ENCODE measurements at places on chromosomes 16 and 17.

- no peak for DNase-seq
These were observed 8.7 kb downstream of the SLC12A4 start for GRCh38 chr16:67959536-67960329.

- no peak for DNase-seq
These were observed 127.6 kb downstream of the KIF2B start for GRCh38 chr17:53950207-53950857.

DNA sequence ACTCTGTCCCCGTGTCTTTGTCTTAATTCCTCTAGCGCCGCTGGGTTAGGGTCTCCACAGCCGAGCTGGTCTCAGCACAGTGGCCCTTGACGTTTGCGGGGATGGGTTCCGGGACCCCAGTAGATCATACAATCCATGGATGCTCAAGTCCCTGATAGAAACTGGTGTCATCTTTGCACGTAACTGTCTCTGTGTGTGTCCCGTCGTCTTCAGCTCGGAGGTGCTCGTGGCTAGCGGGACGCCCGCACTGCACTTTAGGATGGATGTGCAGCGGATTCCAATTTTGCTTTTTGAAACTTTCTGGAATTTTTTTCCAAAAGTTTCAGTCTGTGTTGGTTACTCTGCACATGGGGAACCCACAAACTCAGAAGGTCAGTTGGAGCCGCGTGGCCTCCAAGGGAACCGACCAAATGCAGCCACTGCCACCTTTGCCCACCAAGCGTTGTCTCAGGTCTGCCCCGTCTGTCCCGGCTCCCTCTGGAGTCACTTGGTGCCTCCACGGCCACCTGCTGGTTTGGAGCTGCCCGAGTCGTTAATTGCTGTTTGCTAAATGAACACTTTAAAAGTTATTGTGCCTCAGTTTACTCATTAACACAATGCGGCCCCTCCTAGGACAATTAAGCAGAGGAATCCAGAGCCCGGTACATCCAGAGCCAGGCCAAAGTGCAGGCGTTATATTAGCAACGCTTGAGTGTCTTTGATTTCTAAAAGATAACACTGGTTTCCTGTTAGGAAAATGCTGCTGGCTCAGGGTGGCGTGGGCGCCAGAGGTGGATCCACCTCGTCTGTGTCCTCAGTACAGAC, 5.3 kb upstream of the DPEP1 start:
- no peak for DNase-seq

GRCh38 chr17:51142597-51142996, 10.8 kb upstream of the NME1 start:
- no peak for DNase-seq

- DNase-seq = no peak
These were observed 46.6 kb upstream of the SLC38A10 start for GRCh38 chr17:81341516-81342268.

DNA sequence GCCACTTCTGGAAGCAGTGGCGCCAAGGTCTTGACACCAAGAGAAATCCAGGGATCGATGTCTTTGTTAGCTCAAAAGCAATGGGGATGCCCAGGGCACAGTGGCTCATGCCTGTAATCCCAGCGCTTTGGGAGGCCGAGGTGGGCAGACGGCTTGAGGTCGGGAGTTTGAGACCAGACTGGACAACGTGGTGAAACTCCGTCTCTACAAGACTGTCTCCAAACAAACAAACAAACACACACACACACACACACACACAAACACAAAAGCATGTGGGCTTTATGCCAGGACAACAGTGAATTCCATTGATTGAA, 22.4 kb upstream of the FAAP100 start:
- DNase-seq = no peak

- no peak for DNase-seq
These were observed 13.4 kb upstream of the TMEM170A start for GRCh38 chr16:75477680-75478473.

Data from activated CD8-positive, alpha-beta memory T cell treated with anti-CD3 and anti-CD28 coated beads for 1 hour (primary cell).